ENCODE measurements at places on chromosomes 3 and 15. TPM values are rescaled to one million over a fixed set of nuclear protein-coding genes. Genes with fewer than 3 reads are reported as not detected.

DNA sequence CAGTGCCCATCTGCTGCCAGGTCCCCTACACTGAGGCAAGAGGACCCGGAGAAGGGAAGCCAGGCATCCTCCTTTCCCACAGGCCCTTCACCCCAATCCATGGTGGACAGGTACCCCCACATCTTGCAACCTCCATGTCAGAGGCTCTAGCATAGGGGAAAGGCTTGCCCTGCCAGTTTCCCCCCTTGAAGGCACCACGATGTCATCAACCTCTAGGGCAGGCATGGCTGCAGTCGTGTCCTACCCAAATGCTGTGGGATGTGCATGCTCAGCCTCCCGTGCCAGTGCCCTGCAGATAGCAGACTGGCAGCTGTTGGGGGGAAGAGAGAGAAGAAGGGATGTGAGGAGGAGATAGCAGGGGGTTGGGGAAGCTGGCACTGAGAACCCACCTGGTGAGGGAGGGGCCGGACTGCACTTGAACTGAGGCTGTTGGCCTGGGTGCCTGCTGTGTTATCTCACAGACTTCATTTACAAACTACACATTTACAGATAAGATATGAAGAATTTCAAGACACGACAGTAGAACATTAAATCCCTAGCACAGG, 197.5 kb downstream of the ADAMTS9 start:
- no peak for DNase-seq

DNA sequence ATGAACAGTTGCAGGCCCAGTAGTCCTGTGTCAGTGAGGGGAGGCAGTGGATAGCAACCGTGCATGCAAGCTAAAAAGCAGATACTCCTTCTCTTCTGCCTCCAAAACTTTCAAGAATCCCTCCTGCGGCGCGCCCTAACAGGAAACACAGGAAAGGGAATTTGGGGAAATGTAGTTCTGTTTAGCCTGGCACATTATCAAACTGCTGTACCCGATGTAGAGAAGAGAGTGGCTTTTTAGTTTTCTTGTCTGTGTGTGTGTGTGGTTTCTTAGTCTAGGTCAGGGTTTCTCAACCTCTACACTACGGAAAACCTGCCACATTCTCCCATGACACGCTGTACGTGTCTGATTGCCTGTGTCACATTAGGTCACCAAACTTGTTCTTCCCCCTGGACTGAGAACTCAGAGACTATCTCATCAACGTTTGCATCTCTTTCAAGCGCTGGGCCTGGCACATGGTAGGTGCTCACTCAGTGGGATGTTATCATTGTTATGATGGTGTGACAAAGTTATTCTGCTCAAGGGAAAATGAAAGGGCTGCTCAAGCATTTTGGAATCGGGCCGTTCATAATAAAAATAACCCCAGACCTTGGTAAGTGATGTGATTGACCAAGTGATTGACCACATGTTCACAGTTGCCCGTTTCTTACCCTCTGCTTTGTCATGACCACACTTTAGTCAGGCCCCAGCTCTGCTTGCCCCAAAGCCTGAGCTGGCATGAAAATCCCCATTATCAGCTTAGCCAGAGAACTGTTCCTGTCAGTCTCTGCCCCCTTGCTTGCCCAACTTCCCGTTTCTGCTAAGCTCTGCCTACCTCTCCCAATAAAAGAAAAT, 33.2 kb downstream of the TM4SF4 start:
- DNase-seq = peak; percentile 17

- peak; percentile 30 for DNase-seq
Measured at GRCh38 chr3:158419820-158420653, 151.0 kb upstream of the MLF1 start.

GRCh38 chr15:96002890-96003859, 327.3 kb upstream of the NR2F2 start:
- DNase-seq = no peak

- DNase-seq = no peak
Measured at GRCh38 chr3:73007992-73008712, 11.5 kb downstream of the PPP4R2 start.

DNA sequence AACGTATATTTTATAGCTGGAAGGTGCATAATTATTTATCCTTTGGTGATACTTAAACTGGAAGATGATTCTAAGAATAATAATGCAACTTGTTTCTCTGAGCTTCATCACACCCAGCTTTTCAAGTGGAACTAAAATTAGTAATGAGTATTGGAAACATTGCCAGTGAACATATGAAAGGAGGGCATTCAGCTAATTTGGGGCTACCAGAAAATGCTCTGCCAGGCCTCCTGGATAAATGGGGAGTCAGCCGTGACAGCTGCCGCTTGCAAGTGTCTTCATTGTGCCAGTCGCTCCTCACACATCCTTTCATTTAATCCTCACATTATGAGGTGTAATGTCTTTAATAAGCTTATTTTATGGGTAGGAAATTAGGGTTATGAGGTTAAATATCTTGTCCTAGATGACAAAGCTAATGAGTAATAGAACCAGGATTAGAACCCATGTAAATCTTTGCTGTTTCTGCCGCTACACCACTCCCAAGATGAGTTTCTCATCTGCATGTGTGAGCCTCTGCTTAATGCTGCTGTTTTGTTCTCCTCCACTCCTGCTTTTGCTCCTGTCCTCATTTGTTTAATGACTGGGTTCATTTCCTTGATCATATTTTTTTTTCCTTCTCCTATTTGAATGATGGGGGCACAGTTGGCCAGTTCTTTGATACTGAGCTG, 155.7 kb downstream of the PLCL2 start:
- DNase-seq = no peak

DNA sequence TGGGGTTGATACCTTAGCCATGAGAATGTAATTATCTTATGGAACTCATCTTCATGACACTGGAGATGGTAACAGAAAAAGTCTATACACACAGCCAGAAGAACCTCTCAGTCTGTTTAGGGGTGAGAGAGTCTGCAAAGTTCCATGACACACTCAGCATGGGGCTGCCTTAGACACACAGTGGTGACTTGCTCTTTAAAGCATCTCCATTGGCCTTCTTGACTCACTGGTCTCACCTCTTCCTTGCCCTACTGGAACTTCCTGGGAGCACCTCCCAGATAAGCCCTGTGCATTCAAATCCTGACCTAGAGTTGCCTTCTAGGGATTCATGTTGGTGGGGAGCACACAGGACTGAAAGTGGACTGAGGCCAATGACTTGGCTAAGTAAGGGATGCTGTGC, 9.3 kb downstream of the MAGI1 start:
- DNase-seq = no peak

- no peak for DNase-seq
Measured at GRCh38 chr3:122405015-122405414, 10.8 kb downstream of the WDR5B start.

DNA sequence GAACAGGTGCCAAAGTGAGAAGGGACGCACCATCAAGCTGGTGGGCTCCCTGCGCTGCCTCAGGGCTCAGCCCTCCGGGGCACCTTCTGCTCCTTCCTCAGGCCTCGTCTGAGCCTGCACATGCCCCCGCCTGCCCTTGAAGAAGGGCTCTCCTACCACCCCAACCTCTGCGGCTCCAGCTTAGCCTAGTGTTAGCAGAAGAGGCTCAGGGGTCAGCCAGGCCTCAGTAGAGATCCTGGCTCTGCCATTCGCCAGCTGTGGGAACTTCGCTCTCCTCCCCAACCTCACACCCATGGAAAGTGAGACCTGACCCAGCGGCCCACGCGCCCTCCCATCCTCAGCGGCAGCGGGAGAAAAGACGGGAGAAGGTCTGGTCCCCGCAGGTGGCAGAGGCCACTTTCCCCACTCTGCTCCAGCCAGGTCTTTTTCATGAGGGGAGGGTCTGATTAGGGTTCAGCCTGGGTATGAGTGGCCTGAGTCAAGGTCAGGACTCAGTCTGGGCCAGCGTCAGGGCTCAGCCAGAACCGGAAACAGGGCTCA, 8.2 kb downstream of the GRIP2 start:
- no peak for DNase-seq

The CRABP1 gene
- 0.41 TPM for total RNA-seq

The EIF4E3 gene
- total RNA-seq = 0.38 TPM

The SLC12A8 gene
- 61.4 TPM for total RNA-seq

The SMCO1 gene
- not detected for total RNA-seq

All from GM12878 (cell line).